ENCODE measurements at places on chromosomes 16 and 17.

DNA sequence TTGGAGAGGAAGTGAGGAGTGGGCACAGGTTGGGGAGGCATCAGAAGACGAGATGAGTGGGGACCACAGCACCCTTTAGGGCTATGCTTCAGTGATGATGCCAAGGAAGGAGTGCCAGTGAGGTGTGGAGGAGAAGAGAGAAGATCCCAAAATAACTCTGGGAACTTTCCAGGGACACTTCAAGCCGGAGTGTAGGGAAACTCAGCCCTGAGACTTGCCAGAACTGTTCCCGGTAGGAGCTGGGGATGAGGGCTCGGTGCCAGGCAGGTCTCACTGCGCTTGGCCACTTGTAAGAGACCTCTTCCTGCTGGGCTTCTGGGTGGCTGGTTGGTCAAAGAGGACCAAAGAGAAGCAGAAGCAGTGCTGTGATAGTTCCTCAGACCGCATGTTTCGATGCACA lies 63.6 kb downstream of the SHISA6 start:
- DNase-seq = no peak

DNA sequence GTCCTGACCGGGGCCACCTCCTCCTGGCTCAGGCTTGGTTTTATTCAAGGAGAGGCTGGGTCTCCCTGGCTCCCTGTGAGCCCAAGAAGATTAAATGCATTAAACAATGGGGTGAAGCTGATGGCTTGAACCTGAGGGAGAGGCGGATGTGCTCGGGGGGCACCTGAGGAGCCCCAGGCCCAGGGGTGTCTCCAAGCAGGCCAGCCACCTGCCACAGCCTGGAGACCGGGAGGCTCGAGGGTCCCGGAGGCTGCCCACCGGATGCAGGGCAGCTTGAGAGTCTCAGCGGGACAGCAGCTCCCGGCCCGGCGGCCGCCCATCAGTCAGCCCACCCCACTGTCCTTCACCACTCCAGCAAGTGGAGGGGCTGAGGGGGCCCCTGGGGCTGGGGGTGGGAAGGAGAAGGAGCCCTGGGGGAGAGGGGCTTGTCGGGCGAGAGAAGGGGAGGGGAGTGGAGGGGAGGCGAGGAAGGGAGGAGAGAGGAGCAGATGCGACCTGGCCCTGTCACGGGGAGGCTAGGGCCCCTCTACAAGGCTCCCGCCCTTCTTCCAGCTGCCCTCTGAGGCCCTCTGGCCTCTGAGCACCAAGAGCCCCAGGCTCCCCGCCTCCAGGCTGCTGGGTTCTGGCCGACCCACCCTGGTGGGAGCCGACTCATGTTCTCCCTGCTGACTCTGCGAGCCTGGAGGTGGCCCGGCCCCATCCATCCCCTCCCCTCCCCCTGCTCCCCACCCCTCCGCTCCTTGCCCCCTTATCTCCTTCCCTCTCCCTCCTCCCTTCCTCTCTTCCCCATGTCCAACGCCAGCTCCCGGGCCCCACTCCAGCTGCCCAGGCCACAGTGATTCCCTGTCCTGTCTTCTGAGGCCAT lies 13.2 kb downstream of the CD7 start:
- no peak for DNase-seq

GRCh38 chr16:27312580-27313421 lies 973 bp upstream of the IL4R start:
- no peak for DNase-seq

DNA sequence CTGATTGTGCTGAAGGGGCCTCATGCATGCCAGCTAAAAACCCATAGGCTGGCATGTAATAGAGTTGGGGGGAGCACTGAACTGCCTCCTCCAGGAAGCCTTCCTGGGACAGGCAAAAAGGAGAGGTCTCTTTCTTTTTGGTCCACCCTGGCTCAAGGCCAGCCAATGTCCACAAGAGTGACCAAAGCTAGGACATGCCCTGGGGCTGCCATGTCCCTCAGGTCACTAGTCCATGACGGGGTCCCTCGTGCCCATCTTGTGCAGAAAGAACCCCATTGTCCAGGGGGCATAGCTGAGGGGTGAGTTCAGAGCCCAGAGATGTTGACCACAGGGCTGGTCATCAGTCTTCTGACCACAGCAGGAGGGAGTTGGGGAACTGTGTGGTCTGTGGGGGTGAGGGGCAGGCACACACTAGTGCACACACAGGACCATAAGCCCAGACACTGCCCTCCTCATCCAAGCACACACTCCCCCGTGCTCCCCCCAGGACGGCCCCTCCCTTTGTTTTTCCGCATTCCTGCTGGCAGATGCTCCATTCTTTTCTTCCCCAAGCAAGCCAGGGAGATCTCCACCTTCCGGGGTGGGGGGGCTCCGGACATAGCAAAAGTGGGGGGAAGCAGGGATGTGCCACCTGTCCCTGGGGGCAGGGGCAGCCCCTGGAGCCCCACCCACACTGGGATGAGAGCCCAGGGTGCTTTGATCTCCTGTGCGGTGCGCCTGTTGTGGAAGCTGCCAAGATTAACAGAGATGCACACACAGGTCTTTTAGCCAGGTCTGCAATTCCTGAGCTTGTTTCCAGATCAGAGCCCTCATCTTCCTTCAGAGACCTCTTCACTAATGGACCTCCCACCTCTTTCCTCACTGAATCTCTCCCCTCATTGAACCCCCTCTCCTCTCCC lies 25.2 kb upstream of the PHB1 start:
- no peak for DNase-seq

DNA sequence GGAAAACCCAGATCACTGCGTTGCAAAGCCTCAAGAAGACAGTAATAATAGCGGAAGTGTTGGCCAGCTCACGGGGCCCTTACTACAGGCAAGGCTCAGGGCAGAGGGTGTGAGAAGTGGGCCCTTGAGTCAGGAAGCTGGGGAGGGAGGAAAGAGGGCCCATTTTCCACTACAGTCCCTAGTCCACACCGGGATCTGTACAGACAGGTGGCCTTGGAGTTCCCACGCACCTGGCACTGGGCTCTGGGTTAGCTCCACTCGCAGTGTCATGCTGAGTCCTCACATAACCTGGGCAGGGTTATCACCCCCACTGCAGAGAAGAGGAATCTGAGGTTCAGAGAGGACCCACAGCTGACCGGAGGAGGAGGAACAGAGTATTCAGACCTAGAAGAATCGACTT lies 16.8 kb upstream of the MTSS2 start:
- DNase-seq = no peak

Data from hematopoietic multipotent progenitor cell treated with erythropoietin and hydrocortisone succinate and interleukin-3 and kit ligand, for 6 days (in vitro differentiated cells).